NCI-H146 (cell line): ENCODE measurements at places on chromosomes 5 and 9.

- DNase-seq, result no peak
Measured at GRCh38 chr9:122338536-122338935, 32.3 kb upstream of the PTGS1 start.

- no peak for DNase-seq
Measured at GRCh38 chr5:158434749-158435148, 575.8 kb upstream of the CLINT1 start.

GRCh38 chr5:108615216-108615615 is 132.5 kb upstream of the FER start:
- no peak for DNase-seq

- DNase-seq, result no peak
Measured at GRCh38 chr5:177067503-177067902, 19.2 kb upstream of the FGFR4 start.

- no peak for DNase-seq
Measured at GRCh38 chr5:179324760-179325295, 20.4 kb downstream of the ADAMTS2 start.

GRCh38 chr5:89036704-89037489 is 153.9 kb upstream of the MEF2C start:
- DNase-seq, result peak; percentile 37

GRCh38 chr5:100828071-100828897 is 74.8 kb downstream of the ST8SIA4 start:
- DNase-seq, result no peak

- DNase-seq, result no peak
Measured at GRCh38 chr5:134735243-134735642, 3.1 kb upstream of the CAMLG start.

GRCh38 chr5:82521431-82522051 is 243.4 kb upstream of the RPS23 start:
- no peak for DNase-seq

- no peak for DNase-seq
Measured at GRCh38 chr9:107154291-107154690, 128.8 kb upstream of the RAD23B start.

DNA sequence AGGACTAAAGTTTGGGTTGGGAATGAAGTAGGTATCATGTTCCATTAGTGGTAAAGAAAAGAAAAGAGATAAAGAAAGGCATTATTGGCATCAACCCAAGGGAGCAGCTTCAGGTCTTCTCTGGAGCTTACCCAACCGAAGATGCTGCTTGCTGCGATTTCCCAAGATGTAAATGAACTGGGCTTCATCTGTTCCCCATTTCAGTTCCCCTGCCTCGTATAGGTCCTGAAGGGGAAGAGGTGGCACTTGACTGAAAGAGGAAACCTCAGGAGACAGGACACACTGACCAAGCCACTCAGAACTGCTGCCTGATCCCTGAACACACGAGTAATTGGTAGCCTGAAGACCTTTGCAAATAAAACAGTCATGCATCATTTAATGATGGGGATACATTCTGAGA is 24.6 kb downstream of the ANXA6 start:
- DNase-seq, result no peak

- DNase-seq, result no peak
Measured at GRCh38 chr9:7976167-7976755, 176.7 kb upstream of the DMAC1 start.
